Hematopoietic multipotent progenitor cell treated with erythropoietin and hydrocortisone succinate and interleukin-3 and kit ligand, for 17 days (in vitro differentiated cells): ENCODE measurements at places on chromosomes 5 and 9.

GRCh38 chr9:98481676-98482075 lies 226.2 kb upstream of the TBC1D2 start:
- DNase-seq = no peak

DNA sequence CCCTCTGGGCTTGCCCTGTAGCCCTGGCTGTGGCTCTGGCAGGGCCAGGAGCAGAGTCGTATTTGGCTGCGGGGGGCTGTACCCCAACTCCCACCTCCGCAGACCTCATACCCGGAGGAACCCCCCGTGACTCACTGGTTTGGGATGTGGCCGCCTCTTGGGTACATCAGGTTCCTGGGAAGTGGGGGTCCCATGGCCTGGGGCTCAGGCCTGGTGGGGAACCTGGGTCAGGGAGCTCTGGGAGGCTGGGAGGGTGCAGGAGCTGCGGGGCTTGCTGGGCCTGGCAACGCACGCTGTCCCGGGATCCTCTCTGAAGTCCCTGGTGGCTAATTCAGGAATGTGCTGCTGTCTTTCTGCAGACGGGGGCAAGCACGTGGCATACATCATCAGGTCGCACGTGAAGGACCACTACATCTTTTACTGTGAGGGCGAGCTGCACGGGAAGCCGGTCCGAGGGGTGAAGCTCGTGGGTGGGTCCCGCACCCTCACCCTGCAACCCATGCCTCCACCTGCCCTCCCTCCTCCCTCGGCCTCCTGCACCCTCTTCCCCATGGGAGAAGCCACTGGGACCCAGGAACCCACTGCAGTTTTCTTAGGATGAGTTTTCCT lies 2.4 kb downstream of the LCN1 start:
- DNase-seq = no peak

- no peak for DNase-seq
These were observed 68.9 kb downstream of the ADAMTS6 start for GRCh38 chr5:65412842-65413241.

- DNase-seq = no peak
These were observed 208.6 kb upstream of the GDNF start for GRCh38 chr5:38048400-38048799.

DNA sequence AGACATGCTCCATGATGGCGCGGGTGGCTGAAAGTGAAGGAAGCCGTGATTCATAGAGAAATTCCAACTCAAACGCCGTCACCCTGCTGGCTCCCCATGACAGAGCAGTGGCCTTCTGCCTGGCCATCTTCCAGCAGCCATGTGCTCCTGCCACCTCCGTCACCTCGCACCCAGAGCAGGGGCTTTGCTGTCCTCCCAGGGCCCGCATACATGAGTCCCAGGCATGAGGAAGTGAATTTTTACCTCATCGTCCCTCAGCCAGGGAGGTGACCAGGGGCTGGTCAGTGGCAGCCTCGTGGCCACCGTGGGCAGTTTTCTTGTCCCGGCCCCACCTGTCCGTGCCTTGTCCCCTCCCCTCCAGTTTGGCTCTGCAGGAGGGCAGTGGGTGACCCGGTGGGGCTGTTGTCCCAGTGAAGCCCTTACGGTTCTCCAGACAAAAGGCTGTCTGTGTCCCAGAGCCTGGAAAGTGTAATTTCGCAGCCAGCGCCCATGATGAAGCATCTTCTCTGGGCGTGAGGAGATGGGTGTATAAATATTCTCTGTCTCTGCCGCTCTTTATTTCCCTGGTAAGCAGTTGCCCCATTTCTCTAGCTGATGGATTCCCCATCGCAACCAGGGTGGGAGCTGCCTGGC lies 124.0 kb upstream of the LMX1B start:
- DNase-seq = no peak

DNA sequence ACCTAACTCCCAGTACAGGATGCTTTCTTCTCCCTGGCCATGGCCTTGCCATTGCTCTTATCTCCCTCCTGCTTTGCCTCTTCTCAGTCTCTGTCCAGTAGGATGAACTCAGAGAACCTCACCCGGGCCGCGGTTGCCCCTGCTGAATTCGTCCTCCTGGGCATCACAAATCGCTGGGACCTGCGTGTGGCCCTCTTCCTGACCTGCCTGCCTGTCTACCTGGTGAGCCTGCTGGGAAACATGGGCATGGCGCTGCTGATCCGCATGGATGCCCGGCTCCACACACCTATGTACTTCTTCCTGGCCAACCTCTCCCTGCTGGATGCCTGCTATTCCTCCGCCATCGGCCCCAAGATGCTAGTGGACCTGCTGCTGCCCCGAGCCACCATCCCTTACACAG lies at the start of gene OR5C1:
Gene OR5C1 (plus strand): TSS at position 103 of the 400 bp plus-strand sequence. CDS start 0 bp downstream, at position 103.
- DNase-seq = no peak

DNA sequence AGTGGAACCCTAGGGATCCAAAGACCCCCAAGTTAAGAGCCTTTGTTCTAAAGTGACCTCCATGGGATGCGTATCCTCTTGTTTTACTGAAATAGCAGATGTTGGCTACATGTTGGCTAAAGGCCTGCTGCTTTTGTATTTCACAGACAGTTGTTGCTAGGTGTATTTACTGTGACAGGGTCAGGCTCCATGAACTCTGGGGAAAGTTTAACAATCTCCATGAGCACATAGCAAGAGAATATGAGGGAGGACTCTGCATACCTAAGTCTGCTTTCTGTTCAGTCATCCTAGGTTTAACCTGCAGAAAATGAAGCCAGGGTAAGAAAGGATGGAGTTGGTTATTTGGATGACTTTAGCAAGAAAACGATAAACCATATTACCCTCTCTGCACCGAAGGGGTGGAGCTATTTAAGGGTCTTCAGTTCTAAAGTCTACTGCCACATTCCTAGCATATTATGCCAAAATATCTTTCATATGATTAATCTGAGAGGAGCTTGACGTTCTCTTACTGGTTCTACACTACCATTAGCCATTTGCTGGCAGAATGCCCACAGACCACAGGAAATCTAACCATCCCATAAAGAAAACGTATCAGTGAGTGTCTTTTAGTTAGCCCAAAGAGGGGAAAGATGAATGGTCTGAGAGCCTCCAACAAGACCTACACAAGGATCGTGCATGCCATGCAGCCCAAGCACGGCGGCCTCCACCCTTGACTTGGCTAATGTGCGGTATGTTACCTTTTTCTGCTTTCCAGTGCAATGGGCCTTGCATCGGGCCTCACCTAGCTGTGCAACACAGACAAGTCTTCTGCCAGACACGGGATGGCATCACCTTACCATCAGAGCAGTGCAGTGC lies 127.8 kb downstream of the SAXO1 start:
- DNase-seq = no peak
